ENCODE measurements at places on chromosomes 6 and 20.

- DNase-seq = no peak
These were observed 69.2 kb upstream of the E2F3 start for GRCh38 chr6:20332441-20333006.

GRCh38 chr6:169409742-169410312 is 156.2 kb upstream of the THBS2 start:
- no peak for DNase-seq

DNA sequence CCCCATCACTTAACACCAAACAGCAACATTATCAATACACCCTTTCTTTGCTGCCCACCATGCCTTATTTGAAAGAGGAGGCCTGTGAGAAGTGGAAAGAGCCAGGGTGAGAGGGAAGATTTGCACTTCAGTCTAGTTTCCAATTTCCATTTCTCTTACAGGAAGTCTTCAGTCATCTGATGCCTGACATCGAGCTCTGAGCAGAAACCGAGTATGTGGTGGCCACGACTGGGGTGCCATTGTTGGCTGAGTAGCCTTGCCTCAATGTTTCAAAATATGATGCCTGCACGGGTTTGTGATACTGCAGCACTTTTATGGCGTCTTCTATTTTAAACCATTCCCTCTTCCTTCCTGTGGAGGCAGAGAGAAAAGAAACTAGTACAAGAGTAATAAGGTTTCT is 39.8 kb upstream of the SMIM29 start:
- no peak for DNase-seq

- peak; percentile 45 for DNase-seq
These were observed 1.5 kb downstream of the ZNFX1 start for GRCh38 chr20:49276161-49276960.

DNA sequence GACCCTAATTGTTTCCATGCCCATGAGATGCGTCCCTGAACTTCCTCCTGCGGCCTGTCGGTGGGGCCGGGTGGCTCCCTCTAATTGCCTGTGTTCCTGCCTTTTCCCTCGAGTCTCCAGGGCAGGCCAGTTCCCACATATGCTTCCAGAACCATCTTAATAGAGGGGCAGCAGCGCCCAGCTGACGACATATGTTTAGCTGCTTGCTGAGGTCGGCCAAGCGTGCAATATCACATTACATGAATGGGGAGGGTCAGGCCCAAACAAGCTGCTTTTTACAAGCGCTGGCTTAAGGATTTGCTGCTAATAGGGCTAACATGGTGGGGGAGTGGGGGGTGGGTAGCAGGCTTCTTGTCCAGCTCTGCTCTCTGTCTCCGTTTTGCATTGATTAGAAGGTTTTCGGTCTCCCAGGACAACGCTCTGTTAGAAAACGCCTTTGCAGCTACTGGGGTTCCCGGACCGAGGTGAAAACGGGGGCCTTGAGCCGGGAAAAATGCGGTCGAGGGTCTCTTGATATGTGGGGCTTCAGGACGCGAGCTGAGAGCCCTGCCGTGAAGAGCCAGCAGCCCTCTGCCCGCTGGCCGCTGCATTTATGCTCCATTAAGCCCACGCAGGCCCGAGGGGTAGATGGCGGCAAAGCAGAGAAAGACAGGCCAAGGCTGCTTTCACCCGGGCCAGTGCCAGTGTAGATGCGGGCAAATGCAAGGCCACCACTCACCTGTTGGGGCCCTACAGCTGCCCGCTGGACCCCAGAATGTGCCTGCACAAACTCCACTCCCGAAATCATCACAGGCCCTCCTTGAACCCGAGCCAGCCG is 308.5 kb downstream of the BMP7 start:
- DNase-seq = no peak
